ENCODE measurements at places on chromosomes 13 and 19.
A peak's percentile ranks its signal among the peaks of the same experiment; 100 is the strongest.

- DNase-seq, result no peak
Measured at GRCh38 chr13:40496035-40496810, 170.2 kb downstream of the FOXO1 start.

DNA sequence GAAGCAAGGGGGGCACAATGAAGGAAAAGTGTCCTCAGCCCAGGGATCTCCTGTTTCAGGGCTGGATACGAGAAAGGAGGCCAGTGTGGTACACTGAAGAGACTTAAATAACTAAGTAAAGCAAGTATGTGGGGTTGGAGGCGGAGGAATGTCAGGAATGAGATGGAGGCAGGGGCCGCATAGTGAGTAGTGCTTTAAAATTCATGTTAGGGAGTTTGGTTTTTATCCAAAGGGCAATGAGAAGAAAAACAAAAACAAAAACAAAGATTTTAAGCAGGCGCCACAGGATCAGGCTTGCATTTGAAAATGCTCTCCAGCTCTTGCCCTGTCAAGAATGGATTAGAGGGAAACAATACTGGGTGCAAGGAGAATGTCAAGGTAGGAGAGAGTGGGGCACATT lies 273.4 kb downstream of the DCLK1 start:
- DNase-seq, result no peak

- no peak for DNase-seq
Measured at GRCh38 chr19:41089959-41090358, 1.7 kb downstream of the CYP2A13 start.

DNA sequence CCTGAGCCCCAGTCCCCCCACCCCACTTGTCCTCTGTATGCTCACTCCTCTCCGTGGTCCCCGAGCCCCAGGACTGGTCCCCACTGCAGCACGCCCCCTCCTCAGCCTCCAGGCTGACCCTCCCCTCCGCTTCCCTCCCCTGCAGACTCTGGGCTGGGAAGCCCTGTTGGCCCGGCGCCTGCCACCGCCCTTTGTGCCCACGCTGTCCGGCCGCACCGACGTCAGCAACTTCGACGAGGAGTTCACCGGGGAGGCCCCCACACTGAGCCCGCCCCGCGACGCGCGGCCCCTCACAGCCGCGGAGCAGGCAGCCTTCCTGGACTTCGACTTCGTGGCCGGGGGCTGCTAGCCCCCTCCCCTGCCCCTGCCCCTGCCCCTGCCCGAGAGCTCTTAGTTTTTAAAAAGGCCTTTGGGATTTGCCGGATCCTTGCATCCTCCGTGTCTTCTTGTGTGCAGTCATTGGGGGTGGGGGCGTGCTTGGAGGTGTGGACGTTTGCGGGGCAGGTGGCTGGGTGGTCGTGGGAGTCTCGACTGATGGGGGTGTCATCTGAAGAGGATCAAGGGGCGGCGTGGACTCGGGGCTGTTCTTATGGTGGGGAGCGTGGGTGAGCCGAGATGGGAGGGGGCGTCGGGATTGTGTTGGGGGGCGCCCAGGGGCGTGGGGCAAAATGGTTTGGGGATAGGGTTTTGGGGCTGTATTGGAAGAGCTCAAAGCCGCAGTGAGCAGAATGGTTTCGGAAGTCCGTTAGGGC lies 3.5 kb downstream of the PTGER1 start:
- no peak for DNase-seq

DNA sequence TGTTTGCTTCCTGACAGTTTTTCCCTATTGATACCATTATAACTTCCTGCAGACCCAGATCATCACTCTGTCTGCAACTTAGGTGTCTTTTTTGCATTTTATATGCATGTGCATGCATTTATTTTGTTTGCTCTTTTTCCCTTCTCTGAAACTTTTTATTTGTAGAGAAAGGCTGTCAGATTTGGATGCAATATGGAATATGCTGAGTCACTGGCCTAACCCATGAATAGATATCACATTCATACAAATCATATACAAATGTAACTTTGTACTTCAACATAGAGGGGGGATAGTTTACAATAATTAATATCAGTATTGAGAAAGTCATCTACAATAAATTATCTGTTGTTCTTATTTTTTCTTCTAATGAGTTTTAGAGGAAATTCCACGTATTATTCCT lies 1465.0 kb downstream of the EFNB2 start:
- no peak for DNase-seq

GRCh38 chr13:109807345-109807744 lies 21.0 kb upstream of the IRS2 start:
- no peak for DNase-seq

- DNase-seq, result peak; percentile 50
Measured at GRCh38 chr19:33796164-33796875, at the start of gene KCTD15. TSS of gene KCTD15 (plus strand) at chr19:33796870. CDS start at chr19:33800455, 3,585 bp downstream.

DNA sequence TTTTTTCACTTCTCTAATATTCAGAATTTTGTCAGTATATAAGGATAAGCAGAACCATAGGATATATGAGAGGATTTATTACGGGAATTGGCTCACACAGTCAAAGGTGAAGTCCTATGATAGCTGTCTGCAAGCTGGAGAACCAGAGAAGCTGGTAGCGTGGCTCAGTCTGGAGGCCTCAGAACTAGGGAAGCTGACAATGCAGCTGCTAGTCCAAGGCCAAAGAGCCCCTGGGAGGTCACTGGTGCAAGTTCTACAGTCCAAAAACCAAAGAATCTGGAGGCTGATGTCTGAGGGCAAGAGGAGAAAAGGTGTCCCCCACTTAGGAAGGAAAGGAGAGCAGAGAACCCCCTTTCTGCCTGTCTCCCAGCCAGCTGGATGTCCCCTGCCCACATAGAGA lies 114.4 kb downstream of the RNF17 start:
- no peak for DNase-seq

- no peak for DNase-seq
Measured at GRCh38 chr13:92833071-92833470, 393.5 kb upstream of the GPC6 start.

- no peak for DNase-seq
Measured at GRCh38 chr13:114339857-114340534, 25.7 kb downstream of the CHAMP1 start.

GRCh38 chr13:98203646-98204326 lies 26.7 kb upstream of the RNF113B start:
- DNase-seq, result no peak

- DNase-seq, result no peak
Measured at GRCh38 chr13:94090773-94091480, 388.6 kb downstream of the DCT start.

- no peak for DNase-seq
Measured at GRCh38 chr13:33490461-33491327, 205.1 kb upstream of the STARD13 start.

- no peak for DNase-seq
Measured at GRCh38 chr13:59734393-59734792, 429.3 kb downstream of the DIAPH3 start.

DNA sequence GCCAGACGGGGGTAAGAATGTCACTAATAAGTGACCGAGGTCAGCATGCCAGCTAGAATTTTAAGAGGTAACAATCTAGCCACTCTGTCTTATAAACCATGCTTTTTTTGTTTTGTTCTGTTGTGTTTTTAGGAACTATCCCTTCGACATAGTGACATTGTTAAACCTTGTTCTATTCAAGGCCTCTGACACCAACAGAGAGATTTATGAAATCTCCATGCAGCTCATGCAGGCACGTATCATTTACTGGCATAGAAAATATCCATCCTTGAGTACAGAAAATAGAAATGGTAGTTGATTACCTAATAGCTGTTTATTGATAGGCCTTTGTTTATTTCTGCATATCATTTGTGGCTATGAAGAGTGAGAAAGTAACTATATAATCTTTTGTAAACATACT lies 113.4 kb downstream of the ZAR1L start:
- no peak for DNase-seq

DNA sequence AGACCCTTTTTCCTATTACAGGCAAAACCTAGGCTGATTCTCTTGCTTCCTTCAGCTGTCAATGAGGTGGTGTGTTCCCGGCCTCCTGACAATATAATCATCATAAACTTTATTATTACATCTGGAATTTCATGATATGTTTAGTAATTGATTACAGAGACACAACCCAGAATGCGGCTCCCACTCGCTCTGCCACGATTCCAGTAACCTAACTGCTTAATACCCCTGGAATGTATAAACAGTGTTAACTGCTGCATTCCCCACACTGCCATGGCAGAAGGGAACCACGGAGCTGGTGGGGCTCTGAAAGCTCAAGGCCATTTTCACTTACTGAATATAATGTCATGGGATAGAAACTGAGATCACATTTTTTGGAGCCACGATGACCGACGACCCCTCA lies 17.1 kb downstream of the TSHZ3 start:
- DNase-seq, result no peak

DNA sequence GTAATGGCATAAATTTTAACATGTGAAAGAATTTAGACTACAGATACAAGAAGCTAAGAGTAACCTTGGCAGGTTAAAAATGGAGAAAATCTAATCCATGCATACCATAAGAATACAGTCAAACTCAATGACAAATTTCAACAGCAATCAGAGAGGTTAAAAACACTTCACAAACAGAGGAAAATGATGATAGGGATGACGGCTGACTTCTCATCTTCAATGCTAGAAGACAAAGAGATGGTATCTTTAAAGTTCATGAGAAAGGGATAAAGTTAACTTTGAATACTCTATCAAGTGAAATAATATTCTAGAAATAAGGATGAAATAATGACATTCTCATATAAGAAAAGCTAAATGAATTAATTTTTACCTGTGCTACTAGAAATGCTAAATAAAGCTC lies 1130.2 kb upstream of the MIR17HG start:
- no peak for DNase-seq

GRCh38 chr13:48679941-48680680 lies 26.4 kb downstream of the CYSLTR2 start:
- no peak for DNase-seq
